ENCODE measurements at places on chromosomes 12 and 14. TPM values are rescaled to one million over a fixed set of nuclear protein-coding genes. Genes with fewer than 3 reads are reported as not detected.

DNA sequence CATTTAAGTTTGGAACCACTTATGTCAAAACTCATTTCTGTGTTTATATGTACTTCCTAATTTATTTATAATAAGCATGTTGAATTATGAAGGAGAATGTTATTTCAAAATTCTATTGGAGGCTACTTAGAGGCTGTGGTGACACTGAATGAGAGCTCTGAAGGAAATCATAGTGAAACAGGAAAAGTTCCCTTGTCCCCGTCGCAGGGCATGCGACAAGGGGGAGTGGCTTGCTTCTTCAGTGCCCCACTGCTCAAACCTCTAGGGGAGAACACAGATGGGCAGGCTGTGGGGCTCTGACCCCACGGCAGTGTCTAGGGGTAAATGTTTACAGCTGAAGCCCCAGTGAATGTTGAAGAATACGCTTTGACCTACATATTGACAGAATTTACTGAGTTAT is 261.9 kb downstream of the RAD51B start:
- DNase-seq: no peak

DNA sequence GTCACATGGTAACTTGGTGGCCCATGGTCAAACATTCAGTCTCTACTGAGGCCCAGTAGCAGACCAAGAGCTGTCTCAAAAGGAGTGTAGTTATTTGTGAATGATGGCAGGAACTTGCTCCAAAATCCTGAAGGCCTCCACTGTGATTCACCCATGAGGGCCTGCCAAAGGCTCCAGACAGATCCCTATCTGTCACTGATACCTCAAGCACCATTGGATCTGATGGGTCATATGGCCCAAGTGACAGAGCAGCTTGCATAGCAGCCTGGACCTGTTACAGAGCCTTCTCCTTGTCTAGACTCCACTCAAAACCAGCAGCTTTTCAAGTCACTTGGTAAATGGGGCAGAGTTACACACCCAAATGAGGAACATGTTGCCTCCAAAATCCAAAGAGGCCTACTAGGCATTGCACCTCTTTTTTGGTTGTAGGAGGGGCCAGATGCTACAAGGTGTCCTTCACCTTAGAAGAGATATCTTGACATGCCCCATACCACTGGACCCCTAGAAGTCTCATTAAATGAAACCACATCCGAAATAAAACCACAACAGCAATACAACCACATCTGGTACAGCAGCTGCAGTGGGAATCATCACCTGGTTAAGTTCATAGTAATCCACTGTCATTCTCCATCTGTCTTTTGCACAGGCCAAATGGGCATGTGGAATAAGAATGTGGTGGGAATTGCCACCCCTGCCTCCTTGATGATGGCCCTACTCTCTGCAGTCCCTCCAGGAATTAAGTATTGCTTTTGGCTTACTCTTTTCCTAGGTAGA is 150.4 kb upstream of the MAX start:
- no peak for DNase-seq

DNA sequence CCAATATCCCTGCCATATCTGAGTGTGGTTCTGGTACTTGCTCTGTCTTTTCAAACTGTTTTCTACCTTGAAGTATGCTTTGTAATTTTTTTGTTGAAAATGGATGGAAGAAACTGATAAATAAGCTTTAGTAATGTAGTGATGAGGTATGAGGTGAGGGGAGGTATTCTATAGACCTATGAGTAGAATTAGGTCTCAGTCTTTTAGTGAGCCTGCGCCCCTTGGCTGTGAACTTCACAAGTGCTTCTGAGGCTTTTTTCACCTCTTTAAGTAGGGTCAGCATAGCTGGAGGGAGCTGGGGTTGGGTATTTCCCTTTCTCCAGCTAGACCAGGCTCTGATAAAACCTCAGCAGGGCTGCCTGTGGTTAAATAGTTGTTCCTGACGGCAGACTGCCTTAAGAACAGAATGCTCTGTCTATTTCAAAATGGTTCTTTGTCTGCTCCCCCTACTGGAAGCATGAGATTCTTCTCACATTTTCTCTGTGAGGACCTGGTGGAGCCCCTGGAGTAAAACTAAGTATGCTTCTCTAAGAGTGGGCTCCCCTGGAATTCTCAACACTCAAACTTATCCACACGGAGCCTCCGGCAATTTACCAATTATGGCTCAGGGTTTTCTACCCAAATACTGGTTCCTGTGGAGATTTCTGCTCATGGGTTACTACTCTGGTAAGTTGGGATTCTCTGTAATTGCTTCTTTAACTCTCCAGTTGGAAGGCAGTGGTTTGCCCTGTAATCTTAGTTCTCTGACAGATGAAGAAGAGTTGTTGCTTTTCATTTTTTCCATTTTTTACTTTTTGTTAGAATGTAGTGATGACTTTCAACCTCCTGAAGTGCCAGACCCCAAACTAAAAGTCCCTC is 13.1 kb downstream of the KRT5 start:
- no peak for DNase-seq

DNA sequence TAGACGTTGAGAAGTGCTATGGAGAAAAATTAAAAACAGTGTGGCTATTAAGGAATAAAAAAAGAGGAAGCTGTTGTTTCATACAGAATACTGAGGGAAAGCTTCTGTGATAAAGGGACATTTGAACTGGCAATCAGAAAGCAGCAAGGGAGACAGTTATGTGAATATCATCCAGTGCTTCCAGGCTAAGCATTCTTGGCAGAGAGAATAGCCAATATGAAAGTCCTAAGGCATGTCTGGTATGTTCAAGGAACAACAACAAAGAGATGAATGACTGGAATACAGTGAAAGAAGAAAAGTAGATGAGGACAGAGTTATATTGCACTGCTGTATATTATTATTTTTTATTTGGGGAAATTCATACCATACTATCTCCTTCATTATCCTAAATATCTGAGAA is 23.9 kb downstream of the SCAF11 start:
- DNase-seq: no peak

DNA sequence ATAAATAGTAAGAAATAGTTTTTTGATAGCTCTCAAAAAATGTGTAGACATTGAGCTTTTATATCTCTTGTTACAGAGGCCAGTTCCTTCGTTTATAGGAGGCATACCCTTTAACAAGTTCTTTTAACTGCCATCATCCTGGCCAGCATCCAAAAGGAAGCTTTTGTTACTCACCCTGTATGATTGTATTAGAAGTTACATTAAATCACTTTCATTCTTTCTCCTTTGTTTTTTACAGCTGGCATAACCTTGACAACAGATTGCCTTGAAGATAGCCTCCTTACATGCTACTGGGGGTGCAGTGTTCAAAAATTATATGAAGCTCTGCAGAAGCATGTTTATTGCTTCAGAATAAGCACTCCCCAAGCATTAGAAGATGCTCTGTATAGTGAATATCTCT is 20.1 kb downstream of the CGRRF1 start:
- DNase-seq: no peak

DNA sequence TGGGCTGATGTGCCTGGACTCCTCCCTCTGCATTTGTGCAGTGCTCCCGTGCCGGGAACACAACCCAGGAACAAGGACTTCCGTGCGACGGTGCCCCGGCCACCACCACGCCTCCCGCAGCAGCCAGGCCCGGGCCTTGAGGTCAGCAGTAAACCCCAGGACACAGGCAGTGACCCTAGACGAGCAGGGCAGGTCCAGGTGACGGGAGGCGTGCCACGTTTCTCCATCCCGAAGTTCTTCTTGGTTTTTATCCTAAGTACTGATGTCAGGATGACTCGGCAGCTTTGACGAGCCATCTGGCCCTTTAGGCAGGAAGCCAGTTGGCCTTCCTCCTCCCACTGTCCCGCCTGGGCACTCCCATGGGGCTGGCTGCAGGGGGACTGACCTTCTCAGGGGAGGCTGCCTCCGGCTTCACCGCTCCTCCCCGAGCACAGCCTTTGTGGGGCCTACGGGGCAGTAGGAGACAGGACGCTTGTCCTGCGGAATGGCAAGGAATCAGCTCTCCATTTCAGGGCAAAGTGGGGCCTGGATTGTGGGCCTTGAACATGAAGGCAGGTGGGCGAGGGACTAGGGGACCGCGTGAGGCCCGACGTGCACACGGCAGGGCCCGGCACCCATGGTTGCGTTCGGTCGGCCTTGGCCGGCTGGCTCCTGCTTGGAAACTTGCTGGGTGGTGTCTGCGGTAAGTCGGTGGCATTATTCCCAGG is 94.1 kb downstream of the FBXL14 start:
- no peak for DNase-seq

GRCh38 chr12:79141776-79142175 is 277.2 kb downstream of the SYT1 start:
- DNase-seq: no peak

DNA sequence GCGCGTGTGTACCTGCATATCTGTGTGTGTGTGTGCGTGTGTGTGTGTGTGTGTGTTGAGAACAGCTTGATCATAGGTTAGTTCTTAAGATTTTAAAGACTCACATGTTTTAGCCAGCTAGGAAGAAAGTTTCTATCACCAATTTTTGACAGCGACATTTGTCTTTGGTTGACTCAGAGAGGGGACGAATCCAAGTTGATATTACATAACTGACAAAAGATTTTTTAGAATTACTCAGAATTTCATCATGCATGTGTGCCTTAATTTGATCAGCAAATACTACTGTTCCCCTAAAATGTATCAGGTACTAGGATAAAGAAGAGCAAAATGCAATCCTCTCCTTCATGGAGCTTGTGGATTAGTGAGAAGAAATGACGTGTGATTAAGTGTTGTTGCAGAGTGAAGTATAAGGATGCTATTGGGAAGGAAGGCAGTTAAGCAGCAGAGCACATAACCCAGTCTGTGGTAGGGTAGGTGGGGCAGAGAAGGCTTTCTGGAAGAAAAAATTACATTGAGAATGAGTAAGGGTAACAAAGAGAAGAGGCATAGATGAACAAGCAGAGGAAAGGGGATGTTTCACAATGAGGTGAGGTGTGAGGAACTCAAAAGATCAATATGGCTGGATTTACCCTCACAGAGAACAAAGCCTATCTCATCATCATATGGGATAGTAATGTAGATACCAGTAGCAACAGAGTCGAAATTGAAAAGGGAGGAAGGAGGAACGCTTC is 77.5 kb downstream of the ELK3 start:
- DNase-seq: no peak

GRCh38 chr12:129605666-129606065 is 298.2 kb downstream of the TMEM132D start:
- DNase-seq: no peak

DNA sequence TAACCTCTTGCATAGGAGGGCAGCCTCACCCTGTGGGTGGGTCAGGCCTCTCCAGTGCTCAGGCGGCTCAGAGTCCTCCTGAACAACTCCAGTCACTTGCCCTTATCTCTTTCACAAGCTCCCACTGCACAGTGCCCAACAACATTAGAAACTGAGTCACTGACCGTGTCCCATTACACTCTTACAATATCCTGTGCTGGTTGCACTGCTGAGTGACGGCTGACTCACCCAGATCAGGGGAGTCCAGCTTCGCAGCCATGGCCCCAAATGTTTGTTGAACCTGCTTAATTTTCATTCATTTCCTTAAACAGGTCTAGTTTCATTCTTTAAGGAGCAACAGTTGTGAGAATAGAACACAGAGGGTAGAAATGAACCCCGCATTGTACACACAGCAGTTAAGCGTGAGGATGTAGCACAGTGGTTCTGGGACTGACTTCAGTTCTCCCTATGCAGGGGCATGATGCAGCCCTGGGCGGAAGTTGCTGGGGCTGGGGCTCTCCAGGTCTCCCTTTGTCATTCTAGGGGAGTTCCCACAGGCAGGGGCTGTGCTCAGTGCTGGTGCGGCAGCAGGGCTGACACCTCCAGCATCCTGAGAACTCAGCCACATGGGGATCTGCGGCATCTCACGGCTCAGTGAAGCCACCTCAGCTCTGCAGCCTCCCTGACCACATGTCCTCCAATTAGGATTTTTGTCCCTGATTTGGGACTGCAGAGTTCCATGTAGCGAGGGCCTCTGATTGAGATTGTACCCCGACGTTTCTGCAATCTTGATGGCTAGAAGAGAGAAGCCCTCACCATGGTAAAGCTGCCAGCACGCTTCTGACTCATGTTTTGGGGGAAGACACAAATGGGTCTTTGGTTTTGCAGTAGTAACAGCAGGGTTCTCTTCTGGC is 16.1 kb downstream of the GPR68 start:
- no peak for DNase-seq

GRCh38 chr14:68713782-68714181 is 79.1 kb downstream of the ZFP36L1 start:
- DNase-seq: no peak

- no peak for DNase-seq
These were observed 75.5 kb upstream of the DCD start for GRCh38 chr12:54723379-54724256.

DNA sequence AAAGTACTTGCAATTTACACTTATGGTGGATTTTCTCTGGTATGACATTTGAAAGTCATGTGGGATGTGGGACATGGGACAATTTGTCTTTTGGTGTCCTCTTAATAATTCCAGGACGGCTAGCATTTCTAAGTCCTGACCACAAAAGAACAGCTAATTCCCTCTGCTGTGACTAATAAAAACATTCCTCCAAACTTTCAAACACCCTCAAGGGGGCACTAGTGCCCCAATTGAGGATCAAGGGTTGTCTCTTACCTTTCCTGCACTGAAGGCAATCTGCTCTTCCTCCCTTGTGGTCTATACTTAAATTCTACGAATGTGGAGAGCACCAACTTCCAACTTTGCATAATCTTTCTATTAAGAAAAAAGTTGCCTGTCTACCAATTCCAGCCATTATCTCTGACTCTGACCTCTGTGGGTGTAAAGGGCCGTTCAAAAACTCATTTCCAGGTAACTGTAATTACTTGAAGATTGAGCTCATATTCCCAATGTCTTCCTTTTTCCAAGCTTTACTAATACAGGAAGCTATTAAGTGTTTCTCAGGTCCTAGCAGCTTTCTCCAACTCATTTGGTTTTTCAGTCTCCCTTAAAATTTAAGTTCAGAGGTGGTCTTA is 210.2 kb downstream of the PTPRO start:
- peak; percentile 23 for DNase-seq

DNA sequence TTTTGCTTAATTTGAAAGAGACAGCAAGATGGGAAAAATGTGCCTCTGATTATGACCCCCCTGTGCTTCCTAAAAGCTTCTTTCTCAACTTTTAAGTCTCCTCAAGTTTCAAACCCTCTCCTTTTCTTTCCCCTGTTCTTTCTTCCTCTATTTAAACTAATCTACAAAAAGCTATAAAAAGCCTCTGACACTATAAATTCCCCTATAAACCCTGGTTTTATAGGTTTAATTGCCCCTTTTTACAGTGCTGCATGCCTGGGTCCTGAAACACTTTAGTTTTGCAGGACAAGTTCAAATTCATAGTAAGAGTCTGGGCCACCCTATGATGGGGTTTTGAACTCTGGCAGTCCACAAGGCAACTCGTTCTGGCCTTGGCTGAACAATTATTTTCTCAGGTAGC is 510.9 kb upstream of the TBX3 start:
- DNase-seq: no peak

Gene TMPRSS12
- total RNA-seq: not detected

Gene OTOGL
- total RNA-seq: 0.12 TPM

Gene EPYC
- 0.24 TPM for total RNA-seq

Gene TAS2R20
- 5.0 TPM for total RNA-seq

Gene NKX2-1
- not detected for total RNA-seq

Gene GNB3
- 4.3 TPM for total RNA-seq

Gene IPO8
- total RNA-seq: 44.3 TPM

Gene TTC9
- total RNA-seq: 1.9 TPM

Gene PLCZ1
- total RNA-seq: not detected

Gene SOAT2
- total RNA-seq: not detected

Gene P2RX2
- total RNA-seq: 1.1 TPM

Gene PAH
- total RNA-seq: 0.23 TPM

Gene LYZ
- 11.6 TPM for total RNA-seq
